ENCODE measurements at places on chromosomes 7 and 10.

GRCh38 chr10:33248638-33249037, 85.8 kb downstream of the NRP1 start:
- DNase-seq = peak; percentile 6

DNA sequence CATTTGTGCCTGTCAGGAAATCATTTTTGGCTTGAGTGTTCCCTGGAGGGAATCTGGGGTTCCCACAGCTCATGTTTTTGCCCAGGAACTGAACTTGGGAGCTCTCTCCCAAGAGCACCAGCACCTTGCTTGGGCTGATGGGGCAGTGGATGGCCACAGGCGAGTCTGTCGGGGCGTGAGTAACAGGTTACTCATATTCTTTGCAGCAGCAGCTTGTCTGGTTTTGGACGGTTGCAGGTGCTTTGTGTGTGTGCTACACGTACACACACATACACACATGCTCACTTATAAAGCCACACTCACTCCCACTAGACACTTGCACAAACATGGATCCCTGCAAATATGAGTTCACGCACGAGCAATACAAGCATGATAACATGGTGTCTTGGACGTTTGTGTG, 2.9 kb upstream of the PALD1 start:
- DNase-seq = no peak

- DNase-seq = no peak
Measured at GRCh38 chr7:96495751-96496216, 173.9 kb upstream of the SLC25A13 start.

DNA sequence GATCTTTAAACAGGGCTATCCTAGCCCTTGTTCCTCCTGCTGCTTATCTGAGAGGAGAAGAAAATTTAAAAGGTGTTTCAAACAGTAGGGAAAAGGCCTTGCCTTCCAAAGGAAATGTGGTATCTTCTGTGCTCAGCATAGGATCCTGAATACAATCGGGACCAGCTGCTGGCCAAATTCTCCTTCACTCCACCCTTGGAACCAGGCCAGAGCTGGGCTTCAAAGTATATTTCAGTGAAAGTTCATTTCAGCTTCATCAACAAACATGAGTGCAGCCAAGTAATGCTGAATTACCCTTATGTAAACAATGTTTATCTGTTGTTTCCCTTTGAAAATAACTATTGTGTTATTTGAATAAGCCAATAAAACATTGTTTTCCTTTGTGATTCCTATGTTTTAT, 146.5 kb upstream of the MEOX2 start:
- DNase-seq = no peak

- no peak for DNase-seq
Measured at GRCh38 chr10:6648894-6649720, 69.0 kb upstream of the PRKCQ start.
